Stimulated activated naive CD8-positive, alpha-beta T cell treated with anti-CD3 and anti-CD28 coated beads, Interleukin-15, Interleukin-2, amounts not matched to agents 100 U/mL and 50 U/mL, for 24 hours (primary cell): ENCODE measurements at places on chromosomes 2 and 18.
A peak's percentile ranks its signal among the peaks of the same experiment; 100 is the strongest.

DNA sequence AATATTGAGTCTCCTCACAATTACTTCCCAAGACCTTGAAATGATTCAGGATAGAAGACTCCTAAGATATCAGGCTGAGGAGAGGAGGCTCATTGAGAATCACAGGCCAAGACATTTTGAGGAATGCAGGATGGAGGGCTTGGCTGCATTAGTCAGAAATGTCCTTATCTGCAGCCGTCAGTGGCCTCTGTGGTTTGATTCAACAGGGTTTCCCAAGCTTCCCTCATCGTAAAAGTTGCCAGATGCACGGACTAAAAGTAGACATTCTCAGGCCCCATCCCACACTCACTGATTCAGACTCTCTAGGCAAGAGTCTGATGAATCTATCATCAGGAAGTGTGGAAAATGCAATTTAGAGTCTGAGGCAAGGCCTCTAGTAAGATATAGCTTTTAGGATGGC lies 34.0 kb upstream of the TMEM178A start:
- DNase-seq = no peak

- DNase-seq = no peak
Observed at GRCh38 chr2:163984986-163985385, 249.2 kb upstream of the FIGN start.

DNA sequence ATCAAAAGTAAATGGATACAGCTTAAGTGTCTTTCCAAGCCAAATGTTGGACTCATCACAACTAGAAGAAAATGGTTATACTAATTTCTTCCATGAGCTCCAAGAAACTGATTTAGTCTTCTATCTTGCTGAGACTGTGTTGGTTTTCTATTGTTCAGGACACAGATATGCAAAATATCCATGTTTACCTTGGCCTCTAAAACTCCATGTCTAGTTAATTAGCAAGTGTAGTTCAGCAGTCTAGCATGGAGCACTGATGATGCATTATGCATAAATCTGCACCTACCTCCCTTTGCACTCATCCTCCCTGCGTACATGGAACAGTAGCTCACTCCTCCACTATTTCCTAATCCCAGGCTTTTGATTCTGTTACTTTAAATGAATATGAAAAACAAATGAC lies 731.4 kb upstream of the CHAC2 start:
- no peak for DNase-seq

GRCh38 chr2:74441690-74442482 lies at the start of gene RTKN:
TSS of gene RTKN (minus strand) at chr2:74441937. CDS start at chr2:74441816, 121 bp downstream.
- peak; percentile 57 for DNase-seq

- DNase-seq = peak; percentile 58
Observed at GRCh38 chr2:98412751-98413458, 31.8 kb upstream of the INPP4A start.

DNA sequence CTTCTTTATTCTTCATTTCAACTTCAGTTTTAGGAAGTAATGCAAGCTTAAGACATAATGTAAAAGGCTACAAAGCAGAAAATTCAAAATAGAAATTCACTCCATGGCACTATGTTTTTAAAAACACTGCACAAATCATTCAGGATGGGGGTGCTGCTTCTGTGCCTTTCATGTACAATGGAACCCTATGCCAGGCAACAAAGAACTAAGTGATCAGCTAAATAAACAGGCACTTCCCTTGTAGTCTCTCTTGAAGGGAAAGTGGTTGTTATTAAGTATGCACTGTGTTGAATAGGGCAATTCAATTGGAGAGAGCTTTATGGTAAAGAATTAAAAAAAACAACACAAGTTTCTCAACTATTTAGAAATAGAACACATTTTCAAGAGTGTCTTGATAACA lies 10.9 kb upstream of the ERBB4 start:
- no peak for DNase-seq

DNA sequence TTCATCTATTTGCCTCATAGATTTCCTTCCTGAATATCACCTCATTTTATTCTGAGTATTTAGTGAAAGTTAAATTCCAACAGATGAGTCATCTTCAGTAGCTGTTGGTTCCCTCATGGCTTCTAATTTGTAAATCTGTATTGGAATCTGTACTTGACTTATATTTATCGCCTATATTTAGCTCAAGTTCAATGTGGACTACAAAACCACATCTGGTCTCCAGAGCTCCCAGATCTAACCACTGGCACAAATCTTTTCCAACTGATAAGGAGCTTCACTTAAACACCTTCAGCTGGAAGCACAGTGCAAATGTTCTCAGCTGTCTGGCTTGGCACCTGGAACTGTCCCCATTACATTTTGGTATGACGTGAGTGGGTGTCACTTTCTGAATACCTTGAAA lies 82.8 kb upstream of the DSEL start:
- DNase-seq = no peak

- DNase-seq = no peak
Observed at GRCh38 chr2:143394062-143394461, 264.8 kb downstream of the ARHGAP15 start.

- peak; percentile 15 for DNase-seq
Observed at GRCh38 chr18:74994502-74995418, 214.2 kb downstream of the PTGR3 start.

DNA sequence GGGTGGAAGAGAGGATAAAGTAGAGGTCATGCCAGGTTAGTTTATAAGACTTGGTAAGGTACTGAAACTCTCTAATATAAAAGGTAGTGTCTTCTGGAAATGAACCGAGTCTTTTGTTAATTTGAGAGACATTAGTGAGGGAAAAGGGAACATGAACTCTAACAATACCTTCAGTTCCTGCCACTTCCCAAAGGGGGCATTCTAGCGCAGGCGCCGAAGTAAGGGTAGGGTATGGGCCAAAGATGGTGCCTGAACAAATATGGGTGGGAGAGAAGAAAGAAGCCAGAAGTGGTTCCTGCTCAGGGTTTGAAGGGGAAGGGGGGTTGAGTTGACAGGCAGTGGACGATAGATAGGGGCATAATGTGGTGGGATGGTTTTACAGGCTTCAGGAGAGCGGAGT lies 10.1 kb upstream of the REG1B start:
- no peak for DNase-seq

DNA sequence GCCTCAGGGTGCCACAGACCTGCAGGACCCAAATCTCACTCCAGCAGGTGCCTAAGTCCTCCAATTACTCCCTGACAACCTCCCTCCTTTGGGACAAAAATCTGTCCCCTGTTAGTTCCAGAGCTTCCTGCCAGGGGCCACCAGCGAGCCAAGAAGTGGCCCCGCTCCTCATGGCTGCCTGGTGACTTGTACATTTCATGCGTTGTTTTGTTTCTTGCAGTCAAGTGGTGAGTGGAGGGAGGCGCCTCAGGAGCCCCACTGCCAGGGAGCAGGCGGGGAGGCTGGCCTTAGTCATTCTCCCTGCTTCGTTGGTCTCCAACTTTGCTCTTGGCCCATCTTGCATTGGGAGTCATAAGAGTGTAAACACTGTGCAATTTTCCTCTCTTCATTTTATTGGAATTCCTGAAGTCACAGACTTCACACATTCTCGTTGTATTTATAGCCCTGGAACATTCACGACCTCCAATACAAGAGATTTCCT lies 81.3 kb downstream of the KCNF1 start:
- no peak for DNase-seq

DNA sequence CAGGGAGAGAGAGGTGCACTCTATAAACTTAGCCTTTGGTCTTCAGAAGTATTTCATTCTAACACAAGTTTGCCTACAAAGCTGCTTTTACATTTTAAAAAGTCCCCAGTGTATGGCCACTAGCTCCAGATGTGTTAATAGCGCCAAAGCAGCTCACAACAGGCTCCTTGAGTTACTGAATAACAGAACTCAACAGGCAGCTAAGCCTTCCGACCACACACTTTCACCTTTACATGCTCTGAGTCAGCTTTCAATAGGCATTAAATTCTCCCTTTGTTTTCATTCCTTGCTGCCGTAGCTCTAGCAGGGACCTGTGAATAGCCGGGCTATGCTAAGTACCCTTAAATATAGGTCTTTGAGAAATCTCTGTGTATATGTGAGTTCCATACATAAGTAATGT lies 262.8 kb upstream of the PARD3B start:
- no peak for DNase-seq

DNA sequence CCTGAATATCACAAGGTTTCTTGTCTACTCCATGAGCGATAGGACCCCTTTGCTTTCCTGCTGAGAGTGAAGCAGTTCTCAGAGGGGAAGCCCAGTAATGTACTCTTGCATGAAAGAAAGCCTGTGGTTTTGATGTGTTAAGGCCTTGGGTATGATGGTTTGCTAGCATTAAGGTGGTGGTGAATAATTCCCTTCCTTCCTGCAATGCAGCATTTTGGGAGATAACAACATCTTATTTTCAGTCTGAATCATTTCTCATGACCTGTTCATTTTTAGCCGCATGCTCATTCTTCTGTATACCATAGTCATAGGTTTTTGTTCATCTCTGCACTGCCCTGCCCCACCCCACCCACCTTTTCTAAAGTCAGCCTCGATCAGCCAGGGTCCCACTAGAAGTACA lies 66.2 kb downstream of the HNMT start:
- DNase-seq = no peak

- DNase-seq = no peak
Observed at GRCh38 chr18:55425698-55426097, 162.3 kb downstream of the TCF4 start.

GRCh38 chr2:182165202-182165601 lies 179.5 kb downstream of the PPP1R1C start:
- DNase-seq = no peak

- no peak for DNase-seq
Observed at GRCh38 chr18:54392543-54393023, 34.9 kb downstream of the C18orf54 start.

- DNase-seq = no peak
Observed at GRCh38 chr2:47002031-47002430, 86.4 kb upstream of the MCFD2 start.

DNA sequence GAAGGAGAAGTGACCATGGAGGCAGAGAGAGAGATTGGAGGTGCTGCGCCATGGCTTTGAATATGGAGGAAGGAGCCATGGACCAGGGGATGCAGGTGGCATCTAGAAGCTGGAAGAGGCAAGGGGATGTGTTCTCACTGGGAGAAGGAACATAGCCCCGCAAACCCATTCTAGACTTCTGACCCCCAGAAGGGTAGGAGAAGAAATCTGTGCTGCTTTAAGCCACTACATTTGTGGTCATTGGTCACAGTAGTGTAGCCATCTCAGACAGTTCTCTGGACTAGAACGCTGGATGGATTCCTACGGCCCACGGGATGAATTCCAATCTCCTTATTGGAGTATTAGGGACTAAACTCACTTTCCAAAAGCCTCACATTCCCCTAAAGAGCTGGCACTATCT lies 67.8 kb downstream of the PTGR3 start:
- DNase-seq = no peak

DNA sequence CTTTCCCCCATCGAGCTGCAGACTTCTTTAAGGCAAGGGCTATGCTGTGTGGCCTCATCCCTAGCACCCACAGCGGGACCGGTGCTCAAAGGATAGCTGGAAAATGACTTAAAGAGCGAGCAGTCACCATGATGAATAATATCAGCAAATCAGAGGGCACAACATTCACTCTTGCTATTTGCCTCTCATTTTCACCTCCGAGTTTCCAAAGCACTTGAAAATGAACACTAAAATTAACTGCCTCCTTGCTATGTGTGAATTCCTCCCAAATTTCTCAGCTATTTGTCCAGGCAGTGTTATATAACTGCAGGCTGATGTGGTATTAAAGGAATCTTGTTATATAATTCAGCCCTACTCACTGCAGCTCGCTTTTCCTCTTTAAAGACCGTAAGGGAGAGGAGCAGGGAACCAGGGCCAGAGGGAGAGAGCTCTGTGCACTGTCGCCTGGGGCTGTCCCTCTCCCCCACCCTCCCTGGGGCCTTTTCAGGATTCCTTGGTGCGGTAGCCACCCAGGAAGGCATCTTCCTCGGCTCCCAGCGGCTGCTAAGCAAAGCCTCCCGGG lies 1.4 kb downstream of the CYS1 start:
- DNase-seq = no peak

GRCh38 chr2:38201784-38202183 lies 125.8 kb upstream of the CYP1B1 start:
- DNase-seq = no peak

GRCh38 chr2:11933854-11934253 lies 187.4 kb downstream of the LPIN1 start:
- DNase-seq = no peak

DNA sequence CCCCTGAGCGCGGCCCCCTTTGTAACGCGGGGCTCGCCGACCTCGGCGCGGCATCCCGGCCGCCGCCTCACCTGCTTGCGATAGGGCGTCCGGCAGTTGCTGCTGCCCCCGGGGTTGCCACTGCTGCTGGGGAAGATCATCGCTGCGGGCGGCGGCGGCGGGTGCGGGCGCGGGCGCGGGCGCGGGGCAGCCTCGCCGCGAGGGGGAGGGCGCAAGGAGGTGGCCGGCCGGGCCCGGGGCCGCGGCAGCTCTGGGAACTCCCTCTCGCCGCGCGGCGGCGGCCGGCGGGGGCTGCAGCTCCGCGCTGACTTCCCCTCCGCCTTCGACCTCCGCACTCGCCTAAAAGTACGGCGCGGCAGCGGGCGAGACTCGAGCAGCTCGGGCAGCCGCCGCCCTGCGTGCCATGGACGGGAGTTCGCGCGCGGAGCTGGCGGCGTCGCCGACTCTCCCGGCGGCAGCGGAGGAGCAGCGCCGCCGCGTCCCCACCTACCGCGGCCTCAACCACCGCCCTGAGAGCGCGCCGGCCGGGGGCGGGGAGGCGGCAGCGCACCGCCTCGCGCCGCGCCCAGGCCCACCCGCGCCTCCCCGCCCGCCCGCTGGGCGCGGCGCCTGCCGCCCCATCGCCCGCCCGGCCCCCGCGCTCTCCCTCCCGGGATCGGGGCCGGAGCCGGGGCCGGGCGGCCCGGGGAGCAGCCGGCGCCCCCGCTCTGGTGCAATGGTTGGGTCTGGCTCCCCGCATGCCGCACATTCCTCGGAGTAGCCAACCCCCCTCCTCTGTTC lies 86.0 kb downstream of the RBMS1 start:
- peak; percentile 59 for DNase-seq

GRCh38 chr2:149857344-149857743 lies 269.8 kb upstream of the MMADHC start:
- DNase-seq = no peak

DNA sequence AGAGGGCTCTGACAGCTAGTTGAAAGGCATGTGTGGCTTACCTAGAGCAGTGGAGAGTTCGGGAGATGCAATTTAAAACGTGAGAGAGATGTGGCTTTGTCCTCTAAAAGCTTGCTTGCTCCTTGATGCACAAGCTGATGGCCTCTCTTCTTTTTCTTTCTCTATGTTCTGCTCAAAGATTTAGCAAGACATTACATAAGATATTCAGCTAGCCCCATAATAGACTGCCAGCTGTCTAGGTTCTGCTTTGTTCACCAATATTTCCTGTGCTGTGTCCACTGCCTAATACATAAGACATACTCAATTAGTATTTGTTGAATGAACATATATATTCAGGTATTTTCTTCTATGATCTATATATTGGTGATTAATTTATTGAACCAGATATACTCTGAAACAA lies 31.1 kb downstream of the SPATS2L start:
- DNase-seq = no peak

DNA sequence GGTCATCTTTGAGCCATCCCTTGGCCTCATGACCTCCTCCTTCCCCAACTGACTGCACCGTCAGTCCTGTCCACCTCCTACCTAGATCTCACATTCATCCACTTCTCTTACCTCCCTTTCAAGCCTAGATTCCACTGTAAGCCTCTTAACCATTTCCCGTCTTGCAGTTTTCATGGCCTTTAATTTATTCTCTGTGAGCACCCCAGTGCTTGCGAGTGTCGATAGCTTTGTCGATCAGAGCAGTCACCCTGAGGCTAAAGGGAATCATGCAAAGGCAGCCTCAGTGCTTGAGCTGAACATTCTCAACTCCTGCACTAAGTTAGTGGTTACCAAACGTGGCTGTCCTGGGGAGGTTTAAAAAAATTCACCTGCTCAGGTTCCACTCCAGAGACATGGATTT lies 14.7 kb downstream of the ARHGAP25 start:
- DNase-seq = no peak

- peak; percentile 55 for DNase-seq
Observed at GRCh38 chr18:44679914-44680272, 795 bp upstream of the SETBP1 start.
